Heart left ventricle (tissue), 16 donors: ENCODE measurements at places on chromosomes 13 and 19. TPM values are rescaled to one million over a fixed set of nuclear protein-coding genes. Genes with fewer than 3 reads are reported as not detected.

The HPN gene
- total RNA-seq, result 5.0 TPM

The PSG1 gene
- total RNA-seq, result not detected

GRCh38 chr13:111168107-111168506 is 53.0 kb downstream of the ARHGEF7 start:
- H3K36me3 ChIP-seq, result no peaks in the 10 kb centered on the region
- peaks cover 12% of the 10 kb centered on the region for H3K4me1 ChIP-seq
- DNase-seq, result no peak
- H3K27me3 ChIP-seq, result no peaks in the 10 kb centered on the region
- H3K4me3 ChIP-seq, result no peak overlapping the region

- H3K27ac ChIP-seq, result no peak overlapping the region
- H3K27me3 ChIP-seq, result no peaks in the 10 kb centered on the region
- no peak overlapping the region for H3K4me3 ChIP-seq
- H3K36me3 ChIP-seq, result peaks cover 54% of the 10 kb centered on the region
- H3K4me1 ChIP-seq, result no peaks in the 10 kb centered on the region
These were observed 18.7 kb downstream of the PPP5C start for GRCh38 chr19:46365561-46365960.

DNA sequence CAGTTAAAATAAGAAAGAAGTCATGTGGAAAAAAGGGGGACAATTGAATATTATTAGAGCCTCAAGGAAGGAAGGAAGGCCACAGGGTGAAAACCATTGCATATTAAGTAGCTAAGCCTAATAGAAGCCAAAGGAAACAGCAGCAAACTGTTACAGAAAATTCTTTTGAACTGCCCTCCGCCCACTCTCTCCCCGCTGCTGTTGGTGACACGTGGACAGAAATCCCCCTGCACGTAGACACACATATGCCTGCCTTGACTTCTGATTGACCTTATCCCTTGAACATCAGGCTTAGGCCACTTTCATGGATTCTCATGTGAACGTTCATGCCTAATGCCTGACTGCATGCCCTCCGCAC is 229.1 kb downstream of the KCNRG start:
- no peaks in the 10 kb centered on the region for H3K36me3 ChIP-seq
- no peaks in the 10 kb centered on the region for H3K27me3 ChIP-seq
- no peaks in the 10 kb centered on the region for H3K4me1 ChIP-seq
- no peak for DNase-seq
- H3K4me3 ChIP-seq, result no peak overlapping the region
- no peak overlapping the region for H3K27ac ChIP-seq

DNA sequence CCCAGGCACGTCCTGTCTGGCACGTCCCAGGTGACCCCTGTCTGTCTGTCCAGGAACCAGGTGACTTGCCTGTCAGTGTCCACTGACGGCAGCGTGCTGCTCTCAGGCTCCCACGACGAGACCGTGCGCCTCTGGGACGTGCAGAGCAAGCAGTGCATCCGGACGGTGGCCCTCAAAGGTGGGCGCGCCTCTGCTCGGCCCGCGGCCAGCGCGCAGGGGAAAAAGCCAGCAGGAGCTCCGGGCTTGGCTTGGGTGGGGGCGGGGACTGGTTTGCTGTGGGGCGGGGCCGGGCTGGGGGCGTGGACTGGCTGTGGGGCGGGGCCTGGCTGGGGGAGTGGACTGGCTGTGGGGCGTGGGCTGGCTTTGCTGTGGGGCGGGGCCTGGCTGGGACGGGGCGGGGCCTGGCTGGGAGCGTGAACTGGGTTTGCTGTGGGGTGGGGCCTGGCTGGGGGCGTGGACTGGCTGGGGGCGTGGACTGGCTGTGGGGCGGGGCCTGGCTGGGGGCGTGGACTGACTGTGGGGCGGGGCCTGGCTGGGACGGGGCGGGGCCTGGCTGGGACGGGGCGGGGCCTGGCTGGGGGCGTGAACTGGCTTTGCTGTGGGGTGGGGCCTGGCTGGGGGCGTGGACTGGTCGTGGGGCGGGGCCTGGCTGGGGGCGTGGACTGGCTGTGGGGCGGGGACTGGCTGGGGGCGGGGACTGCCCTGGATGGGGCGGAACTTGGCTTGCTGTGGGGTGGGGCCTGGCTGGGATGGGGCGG is 7.2 kb downstream of the WDR18 start:
- peaks cover 14% of the 10 kb centered on the region for H3K36me3 ChIP-seq
- no peaks in the 10 kb centered on the region for H3K4me1 ChIP-seq
- H3K27ac ChIP-seq, result no peak overlapping the region

GRCh38 chr19:58538257-58539168 is 5.4 kb upstream of the TRIM28 start:
- no peaks in the 10 kb centered on the region for H3K36me3 ChIP-seq
- H3K27ac ChIP-seq, result peak overlapping the region; percentile 54
- peak overlapping the region; percentile 35 for H3K4me3 ChIP-seq
- DNase-seq, result no peak
